ENCODE measurements at places on chromosomes 12 and 14. TPM values are rescaled to one million over a fixed set of nuclear protein-coding genes. Genes with fewer than 3 reads are reported as not detected.

MIP gene
- not detected for polyA plus RNA-seq

PCNX1 gene
- polyA plus RNA-seq = 48.1 TPM

TOGARAM1 gene
- polyA plus RNA-seq = 30.9 TPM

FOXN4 gene
- polyA plus RNA-seq = 2.4 TPM

SYNE3 gene
- polyA plus RNA-seq = 2.9 TPM

SIX4 gene
- 5.7 TPM for polyA plus RNA-seq

SERPINA4 gene
- 1.7 TPM for polyA plus RNA-seq

CBLN3 gene
- polyA plus RNA-seq = 3.1 TPM

PRICKLE1 gene
- polyA plus RNA-seq = 45.8 TPM

- DNase-seq = no peak
These were observed 13.4 kb upstream of the DNAH10 start for GRCh38 chr12:123748661-123749060.

- peak; percentile 51 for DNase-seq
These were observed at the start of gene AP4S1 for GRCh38 chr14:31025367-31026076. Gene AP4S1, plus strand, starts transcription at chr14:31025649. Its CDS starts 40,548 bp downstream, at chr14:31066197.

DNA sequence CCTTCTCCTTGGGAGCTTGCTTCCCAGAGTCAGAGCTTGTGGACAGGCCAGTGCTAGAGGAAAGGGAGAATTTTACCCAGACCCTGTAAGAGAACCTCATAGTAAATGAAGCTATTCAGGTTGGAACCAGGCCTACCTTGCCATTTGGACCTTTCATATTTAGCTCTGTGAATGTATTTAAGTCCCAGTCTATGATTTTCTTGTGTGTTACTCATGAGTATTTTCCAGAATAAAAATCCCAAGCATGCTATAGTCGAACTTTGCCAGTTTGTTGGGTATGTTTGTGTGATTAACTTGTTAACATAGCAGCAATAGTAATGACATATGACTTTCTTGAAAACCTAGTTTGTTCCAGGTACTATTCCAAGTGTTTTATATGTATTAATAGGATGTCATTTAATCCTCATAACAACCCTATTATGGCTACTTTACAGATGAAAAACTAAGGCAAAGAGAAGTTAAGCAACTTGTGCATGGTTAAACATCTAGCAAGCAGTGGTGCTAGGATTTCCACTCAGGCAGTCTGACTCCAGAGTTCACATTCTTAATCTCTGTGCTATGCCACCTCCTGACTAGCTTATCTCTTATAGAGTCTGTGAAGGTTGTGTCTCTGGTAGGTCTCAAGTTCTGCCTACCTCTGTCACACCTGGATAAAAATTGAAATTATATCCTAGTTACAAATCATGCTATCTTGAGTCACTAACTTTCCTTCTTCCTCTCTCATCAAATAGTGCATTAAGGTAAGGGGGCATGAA lies 47.9 kb upstream of the GARIN2 start:
- DNase-seq = no peak

DNA sequence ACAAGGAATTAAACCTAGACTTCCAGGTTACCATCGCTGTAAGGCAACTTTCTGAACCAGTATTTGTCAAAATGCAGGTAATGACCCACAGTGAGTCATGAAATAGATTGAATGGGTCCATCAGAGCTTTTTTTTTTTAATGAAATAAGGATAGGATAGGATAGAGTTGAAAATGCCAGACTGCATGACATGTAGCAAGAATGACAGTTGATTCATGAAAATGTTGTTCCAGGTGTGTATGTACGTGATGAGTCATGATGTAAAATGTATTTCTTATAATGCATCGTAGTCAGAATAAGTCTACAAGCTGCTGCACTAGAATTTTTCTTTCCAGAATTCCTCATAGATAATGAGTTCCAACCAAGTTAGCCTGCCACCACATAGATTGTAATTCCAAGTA lies 184.4 kb upstream of the BCL2L14 start:
- DNase-seq = no peak

DNA sequence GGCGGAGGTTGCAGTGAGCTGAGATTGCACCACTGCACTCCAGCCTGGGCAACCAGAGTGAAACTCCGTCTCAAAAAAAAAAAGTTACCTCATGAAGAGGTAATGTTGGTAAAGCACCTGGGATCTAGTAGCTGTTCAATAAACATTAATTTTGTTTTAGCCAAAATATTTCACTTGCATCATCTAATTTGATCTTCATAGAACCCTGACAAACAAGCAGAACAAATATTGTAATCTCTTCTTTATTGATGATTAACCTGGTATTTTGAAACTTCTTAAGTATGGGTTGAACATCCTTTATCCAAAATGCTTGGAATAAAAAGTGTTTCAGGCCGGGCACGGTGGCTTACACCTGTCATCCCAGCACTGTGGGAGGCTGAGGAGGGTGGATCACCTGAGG lies 149.0 kb upstream of the AMIGO2 start:
- no peak for DNase-seq

DNA sequence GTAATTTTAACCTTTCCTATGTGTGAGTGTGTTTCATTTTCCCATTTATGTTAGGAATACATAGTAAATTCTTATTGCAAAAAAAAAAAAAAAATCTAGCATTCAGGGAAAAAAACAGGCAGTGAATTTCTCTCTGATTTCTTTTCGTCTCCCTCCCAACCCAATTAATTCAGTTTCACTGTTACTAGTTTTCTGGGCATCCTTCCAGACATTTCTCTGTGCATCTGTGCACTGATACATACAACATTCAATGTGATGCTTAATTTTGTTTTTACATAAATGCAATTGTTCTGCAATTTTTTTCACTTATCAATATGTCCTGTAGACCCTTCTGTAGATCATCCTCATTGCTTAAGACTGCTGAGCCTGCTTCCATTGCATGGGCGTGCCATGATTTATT lies 694.3 kb upstream of the TBX3 start:
- DNase-seq = no peak

DNA sequence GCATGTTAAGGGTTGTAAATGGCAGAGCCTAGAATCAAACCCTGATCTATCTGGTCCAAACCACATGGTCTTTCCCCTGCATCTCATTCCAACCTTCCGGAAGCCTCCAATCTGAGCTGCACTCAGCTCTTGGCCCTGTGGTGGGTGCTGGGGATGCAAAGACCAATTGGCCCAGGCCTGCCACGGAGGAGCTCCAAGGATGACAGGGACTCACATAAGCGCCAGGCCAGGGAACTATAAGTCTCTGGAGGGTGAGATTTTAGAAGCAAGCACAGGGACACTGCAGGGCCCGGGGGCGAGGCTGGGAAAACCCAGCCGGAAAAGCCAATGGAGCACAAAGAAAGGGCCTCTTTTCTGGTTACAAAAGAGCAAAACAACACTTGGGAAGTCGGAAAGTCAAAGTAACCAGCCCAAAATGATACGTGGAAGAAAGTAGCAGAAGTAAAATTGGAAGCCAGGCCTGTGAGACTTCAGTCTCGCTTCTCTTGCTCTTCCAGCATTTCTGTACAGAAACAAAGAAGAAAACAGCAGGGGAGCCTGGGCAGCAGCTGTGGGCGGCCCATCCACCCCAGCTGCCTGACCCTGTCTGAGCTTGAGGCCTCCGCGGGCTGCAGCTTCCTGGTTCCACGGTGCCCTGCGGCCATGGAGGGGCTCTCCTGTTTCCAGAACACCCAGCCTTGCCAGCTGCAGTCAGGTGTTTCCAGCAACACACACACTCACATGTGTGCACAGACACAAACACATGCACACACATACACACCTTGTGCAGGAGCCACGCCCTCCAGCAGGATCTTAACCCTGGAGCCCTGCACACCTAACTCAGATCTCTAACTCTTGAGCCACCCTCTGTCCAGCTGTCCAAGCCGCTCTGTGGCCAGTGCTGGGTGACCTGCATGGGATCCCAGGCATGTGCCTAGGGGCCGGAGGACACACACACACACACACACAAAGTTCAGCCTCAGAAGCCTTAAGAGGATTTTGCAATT lies 178.2 kb downstream of the BCL11B start:
- DNase-seq = no peak

DNA sequence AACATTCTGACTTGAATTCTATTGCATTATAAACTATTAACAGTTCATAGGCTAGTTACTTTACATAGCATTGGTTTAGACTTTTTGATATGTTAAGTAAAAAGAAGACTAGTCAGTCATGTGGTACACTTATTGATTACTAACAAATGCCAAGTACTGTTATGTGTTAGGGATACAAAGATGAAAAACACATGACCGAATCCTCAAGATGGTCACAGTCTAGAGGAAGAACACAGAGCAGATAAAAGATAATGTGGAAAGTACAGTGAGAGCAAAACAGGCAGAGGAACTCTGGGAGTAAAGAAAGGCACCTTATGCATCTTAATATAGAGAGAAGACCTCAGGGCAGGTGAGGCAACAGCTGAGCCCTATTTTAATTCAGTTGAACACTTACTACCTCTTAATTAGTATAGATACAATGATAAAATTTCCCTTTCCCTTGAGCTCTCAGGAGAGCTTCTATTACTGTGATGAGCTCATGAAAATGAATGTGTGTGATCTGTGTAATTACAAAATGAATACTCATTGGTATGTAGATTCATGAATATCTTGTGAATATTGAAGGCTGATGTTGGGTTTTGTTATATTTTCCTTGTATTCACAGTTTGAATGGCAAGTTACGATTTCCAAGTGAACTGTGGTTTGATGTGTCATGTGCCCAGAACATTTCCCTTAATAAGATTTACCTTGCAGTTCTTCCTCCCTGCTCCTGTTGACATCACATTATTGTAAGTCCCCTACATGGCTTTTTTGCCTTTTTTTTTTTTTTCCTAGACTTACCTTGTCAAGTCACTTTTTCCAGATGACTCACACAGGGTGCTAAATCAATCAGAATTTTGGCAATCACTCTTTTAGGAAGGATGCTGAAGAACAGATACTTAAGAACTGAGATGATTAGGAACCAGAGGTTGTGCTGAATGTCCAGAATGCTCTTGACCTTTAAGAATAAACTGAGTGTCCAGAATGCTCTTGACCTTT lies 29.5 kb upstream of the MSRB3 start:
- DNase-seq = no peak

GRCh38 chr14:49861699-49862088 lies 9.1 kb upstream of the NEMF start:
- DNase-seq = peak; percentile 69

DNA sequence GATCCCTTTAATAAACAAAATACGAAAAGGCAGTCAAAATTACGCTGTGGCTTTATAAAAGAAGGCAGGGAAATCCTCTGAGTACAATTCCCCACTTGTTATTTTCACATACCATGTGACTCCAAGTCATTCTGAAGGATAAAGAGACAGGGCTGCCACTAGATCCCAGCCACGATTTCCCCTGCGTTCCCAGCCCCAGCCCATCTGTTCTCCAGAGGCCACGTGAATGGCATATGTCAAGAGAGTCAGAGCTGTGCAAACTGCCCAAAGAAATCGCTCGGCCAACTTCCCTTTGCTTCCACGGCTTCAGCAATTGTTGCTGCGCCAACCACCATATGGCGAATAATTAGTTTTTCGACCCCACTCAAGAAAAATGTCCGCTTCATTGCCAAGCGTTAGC lies 161.3 kb downstream of the C12orf42 start:
- no peak for DNase-seq

DNA sequence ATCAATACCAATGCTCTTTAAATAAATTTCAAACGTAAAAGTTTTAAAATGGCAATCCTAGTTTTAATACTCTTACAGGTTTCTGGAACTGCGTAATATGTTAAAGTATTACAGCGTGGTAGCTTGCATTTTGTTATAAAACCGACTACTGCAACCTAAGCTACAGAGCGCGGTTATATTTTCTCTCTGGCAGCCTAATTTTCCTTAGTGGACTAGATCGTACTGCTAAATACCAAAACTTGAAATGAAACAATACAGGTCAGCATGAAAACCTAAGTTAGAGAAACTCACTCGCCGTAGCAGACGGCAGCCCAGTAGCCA lies 1.2 kb downstream of the CCDC92 start:
- no peak for DNase-seq

GRCh38 chr14:68622856-68623255 lies 170.0 kb downstream of the ZFP36L1 start:
- DNase-seq = no peak

DNA sequence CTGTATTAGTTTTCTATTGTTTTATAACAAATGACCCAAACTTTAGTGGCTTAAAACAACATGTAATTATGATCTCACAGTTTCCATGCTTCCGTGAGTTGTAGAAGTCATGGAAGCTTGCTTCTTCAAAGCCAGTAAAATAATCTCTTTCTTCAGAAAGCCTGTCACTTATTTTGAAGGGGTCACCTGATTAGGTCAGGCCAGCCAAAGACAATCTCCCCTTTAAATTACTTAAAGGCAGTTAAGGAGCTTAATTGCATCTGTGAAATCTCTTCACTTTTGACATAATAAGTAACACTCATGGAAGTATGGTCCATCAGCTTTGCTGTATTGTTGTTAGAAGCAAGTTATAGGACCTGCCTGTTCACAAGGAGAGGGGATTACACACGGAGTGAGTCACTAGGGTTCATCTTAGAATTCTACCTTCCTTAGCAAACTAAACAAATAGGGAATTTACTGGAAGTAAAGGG lies 89.8 kb downstream of the FAR2 start:
- no peak for DNase-seq

- DNase-seq = peak; percentile 31
These were observed 578 bp downstream of the PPP1R13B start for GRCh38 chr14:103846543-103847450.

DNA sequence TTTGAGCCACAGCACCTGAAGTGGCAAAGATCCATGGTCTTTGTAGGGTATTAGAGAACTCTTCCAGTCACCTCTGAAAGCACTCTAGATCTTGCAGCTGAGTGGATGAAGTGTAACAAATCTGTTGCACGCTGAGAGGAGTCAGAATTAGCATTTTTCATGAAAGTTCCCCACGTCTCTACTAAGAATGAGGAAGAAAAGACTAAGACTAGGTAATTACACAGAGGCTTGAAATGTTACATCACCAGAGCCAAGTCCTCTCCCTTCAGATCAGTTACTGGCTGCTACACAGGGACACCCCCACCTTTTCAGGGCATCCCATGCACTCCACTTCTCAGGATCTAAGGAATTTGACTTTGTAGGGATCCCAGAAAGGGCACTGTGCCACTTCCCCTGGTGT lies 98.6 kb upstream of the FKBP4 start:
- no peak for DNase-seq
